H9 (cell line): ENCODE measurements at places on chromosomes 11 and 22. TPM values are rescaled to one million over a fixed set of nuclear protein-coding genes. Genes with fewer than 3 reads are reported as not detected.

AMOTL1 gene
- 18.5 and 20.2 TPM in 2 replicates for total RNA-seq

GRCh38 chr11:64037027-64037634, 1.4 kb downstream of the FLRT1 start:
- no peak for DNase-seq

DNA sequence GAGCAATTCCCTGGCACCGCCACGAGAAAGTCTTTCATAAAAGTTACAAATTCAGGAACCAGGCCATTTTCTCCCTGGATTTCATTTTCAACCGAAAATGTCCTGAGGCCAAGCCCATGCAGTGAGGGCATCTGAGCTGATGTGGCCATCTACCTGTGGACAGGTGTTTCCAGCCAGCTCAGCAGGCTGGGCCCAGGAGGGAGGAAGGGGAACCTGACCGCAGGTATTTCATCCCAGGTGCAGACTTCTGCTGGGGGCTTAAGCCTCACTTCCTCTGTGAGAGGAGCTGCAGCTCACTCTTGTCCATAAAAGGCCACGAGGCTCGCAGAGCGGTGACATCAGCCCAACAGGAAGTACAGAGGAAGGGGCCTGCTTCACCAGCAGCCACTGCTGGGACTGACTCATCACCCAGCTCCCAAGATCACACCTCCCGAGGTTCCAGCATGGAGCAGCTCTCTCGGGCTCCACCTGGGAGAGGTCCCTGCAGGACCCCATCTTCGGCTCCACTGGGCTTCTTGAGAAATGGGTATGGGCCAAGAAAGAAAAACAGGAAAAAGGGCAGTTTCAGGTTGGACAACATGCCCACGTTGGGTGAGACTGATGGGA, 56.4 kb downstream of the MYH9 start:
- DNase-seq, result peak; percentile 91

GRCh38 chr11:27612932-27613880, 87.0 kb downstream of the BDNF start:
- no peak for DNase-seq

- DNase-seq, result no peak
These were observed 29.7 kb downstream of the MB start for GRCh38 chr22:35587447-35587870.
